ENCODE measurements at places on chromosomes 5 and 9. TPM values are rescaled to one million over a fixed set of nuclear protein-coding genes. Genes with fewer than 3 reads are reported as not detected.
A peak's percentile ranks its signal among the peaks of the same experiment; 100 is the strongest.

GRCh38 chr5:57705769-57706168 lies 223.2 kb upstream of the ACTBL2 start:
- no peak for DNase-seq

GRCh38 chr5:13814301-13814700 lies 130.2 kb downstream of the DNAH5 start:
- peak; percentile 33 for DNase-seq

DNA sequence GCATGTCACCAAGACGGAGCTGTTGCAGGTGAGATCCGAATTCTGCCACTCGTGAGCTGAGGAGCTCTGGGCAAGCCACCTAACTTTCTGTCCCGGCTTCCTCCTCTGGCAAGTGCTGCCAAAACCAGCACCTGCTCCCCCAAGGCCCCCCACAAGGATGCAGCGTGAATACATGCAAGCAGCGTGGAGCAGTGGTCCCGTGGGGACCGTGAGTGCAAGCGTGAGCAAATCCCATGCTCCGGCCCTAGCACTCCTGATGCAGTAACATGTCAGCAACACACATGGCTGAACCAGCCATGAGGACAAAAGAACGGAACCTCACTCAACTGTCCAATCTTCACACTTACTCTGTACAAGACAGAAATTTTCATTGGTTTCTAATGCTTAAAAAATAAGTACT lies 31.0 kb downstream of the NSUN2 start:
- no peak for DNase-seq

GRCh38 chr5:141618030-141618803 lies 583 bp downstream of the DIAPH1 start:
- peak; percentile 77 for DNase-seq

GRCh38 chr5:108003178-108003577 lies 332.4 kb upstream of the EFNA5 start:
- peak; percentile 26 for DNase-seq

DNA sequence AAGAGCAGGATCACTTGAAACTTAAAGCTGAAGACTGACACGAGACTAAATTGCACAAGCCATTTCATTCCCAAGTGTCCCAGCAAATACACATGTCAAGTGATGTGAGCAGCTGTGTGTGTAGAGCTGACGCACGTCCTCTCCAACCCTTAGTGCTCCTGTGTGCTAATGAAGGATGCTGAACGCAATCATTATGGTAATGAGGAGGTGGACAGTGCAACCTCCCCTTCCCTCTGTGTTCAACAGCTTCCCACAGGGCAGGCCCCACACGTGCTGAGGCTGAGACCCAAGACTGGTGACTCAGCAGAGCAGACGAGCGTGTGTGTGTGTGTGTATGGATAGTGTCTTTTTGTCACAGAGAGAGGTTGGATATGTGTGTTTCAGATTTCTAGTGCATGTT lies 702.1 kb downstream of the SEMA5A start:
- DNase-seq: no peak

The PLCXD3 gene
- not detected for total RNA-seq

The ZBTB26 gene
- 5.0 TPM for total RNA-seq

The BRINP1 gene
- 3.3 TPM for total RNA-seq

The SGCD gene
- total RNA-seq: not detected

The UGCG gene
- total RNA-seq: 44.8 TPM

Data from mammary epithelial cell (primary cell).